ENCODE measurements at places on chromosomes 7 and 10.

DNA sequence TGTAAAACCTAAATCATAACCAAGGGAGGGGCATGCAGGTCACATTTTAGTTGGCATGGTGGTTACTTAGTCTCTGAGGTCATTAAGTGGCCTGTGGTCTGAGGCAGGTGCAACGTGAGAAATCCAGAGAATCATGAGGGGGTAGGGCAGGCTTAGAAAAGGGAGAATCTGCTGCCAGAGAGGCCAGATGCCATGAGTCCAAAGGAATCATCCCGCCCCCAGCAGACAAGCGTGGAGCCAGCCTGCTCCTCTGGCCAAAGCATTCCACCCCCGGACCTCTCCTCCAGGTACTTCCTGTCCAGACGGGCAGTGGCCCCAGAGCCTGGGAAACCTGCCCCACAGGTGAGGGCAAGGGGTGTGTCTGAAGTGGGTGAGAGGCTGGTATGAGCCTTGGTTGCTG lies 196.4 kb upstream of the ZNF32 start:
- DNase-seq, result no peak

GRCh38 chr7:120412139-120413050 lies 139.4 kb downstream of the KCND2 start:
- DNase-seq, result no peak

DNA sequence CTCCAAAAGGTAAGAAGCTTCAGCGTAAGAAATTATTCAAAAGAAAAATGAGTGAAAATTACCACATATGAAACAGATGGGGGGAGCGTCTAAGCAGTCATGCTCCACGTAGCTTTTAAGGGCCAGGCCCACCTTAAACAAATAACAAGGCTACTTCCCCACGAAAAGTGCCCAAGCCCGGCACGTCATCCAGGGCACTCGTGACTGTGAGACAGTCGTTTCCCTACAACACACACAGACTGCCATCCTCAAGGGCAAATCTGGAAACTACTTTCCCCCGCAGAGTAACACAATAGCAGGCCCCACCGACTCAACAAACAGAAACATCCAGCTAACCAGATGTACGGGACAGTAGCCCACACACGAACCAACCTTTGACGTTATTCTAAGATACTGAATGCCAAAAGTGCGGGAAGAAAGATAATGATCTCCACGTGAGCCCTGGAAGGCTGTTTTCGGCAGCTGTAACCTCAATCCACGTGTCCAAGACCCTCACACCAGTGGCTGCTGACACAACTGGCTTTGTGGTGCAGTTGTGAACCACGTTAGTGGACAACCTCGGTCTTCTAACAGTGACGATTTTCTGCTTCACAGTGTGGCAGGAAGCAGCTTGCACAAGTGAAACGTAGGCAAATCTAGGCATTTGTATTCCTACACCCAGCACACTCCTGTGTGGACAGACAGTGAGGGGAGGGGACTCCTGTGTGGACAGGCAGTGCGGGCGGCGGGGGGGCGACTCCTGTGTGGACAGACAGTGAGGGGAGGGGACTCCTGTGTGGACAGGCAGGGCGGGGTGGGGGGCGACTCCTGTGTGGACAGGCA lies 251.7 kb downstream of the ZMYND11 start:
- no peak for DNase-seq

- DNase-seq, result no peak
These were observed 84.2 kb downstream of the PAXIP1 start for GRCh38 chr7:154918741-154919140.

GRCh38 chr7:75045881-75046280 lies 27.7 kb downstream of the RCC1L start:
- DNase-seq, result no peak

- no peak for DNase-seq
These were observed 528.9 kb downstream of the PARD3 start for GRCh38 chr10:34286136-34286739.

DNA sequence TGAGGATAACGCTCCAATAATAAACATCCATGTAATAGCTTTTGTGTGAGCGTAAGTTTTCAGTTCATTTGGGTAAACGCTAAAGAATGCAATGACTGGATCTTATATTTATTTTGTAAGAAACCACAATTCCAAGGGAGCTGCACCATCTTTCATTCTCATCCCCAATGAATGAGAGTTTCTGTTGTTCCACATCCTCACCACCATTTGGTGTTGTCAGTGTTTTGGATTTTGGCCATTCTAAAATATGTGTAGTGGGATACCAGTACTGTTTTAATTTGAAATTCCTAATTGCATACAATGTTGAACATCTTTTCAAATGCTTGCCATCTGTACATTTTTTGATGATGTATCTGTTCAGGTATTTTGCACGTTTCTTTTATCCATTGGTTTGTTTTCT lies 50.9 kb upstream of the SEMA3D start:
- no peak for DNase-seq

DNA sequence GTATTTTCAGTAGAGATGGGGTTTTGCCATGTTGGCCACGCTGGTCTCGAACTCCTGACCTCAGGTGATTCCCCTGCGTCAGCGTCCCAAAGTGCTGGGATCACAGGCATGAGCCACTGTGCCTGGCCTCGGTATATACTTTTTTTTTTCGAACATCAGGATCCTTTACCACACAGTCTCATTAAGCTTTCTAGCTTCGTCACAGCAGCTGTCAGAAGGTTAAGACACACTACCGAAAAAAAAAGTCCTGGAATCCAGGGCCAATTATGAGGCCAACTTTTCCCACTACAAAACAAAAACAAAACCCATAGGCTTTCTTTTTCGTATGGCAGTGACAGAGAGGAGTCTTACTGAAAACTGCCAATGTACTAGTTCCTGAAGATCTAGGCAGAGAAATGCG lies 30.7 kb downstream of the ZC3HC1 start:
- no peak for DNase-seq

- DNase-seq, result peak; percentile 81
These were observed 427.6 kb downstream of the PHTF2 start for GRCh38 chr7:78226059-78226719.

DNA sequence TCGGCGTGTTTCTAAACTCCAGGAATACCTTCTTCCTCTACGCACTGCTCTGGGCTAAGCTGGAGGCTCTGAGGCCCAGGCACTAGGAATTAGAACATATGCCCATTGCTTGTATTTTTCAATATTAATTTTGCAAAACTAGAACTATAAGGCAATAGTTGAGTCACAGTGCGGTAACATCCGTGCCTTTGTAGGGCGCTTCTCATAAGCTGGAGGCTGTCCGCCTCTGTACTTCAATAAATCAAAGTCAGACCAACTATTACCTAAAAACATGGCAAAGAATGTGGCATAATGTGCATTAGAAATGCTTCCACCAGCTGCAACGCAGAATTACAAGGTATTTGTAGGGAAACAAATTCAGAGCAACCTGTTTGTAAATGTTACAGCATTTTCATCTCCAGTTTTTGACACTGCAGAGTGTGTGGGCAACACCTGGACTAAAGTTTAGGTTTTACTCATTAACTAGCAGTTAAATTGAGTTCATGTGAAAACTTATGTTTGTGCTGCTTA lies 440 bp upstream of the MINDY3 start:
- no peak for DNase-seq

GRCh38 chr10:7686351-7687171 lies 16.6 kb upstream of the ITIH2 start:
- no peak for DNase-seq

DNA sequence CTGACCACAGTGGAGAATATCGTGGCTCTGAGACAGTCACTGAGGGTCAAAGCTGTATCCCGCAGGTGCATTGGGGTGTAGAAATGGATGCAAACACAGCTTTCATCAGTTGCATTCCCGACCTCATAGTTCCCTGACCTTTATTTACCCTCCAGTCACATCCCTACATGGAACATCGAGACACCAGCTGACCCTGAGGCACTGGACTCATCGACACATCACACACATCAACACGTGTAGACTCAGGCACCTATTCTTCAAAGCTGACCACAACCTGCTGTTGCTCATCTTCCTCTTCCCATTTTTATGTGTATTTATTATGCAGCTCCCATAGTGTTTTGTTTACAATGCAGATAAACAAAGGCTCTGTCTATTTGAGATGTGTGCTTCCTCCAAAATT lies 396.9 kb upstream of the NRP1 start:
- no peak for DNase-seq

DNA sequence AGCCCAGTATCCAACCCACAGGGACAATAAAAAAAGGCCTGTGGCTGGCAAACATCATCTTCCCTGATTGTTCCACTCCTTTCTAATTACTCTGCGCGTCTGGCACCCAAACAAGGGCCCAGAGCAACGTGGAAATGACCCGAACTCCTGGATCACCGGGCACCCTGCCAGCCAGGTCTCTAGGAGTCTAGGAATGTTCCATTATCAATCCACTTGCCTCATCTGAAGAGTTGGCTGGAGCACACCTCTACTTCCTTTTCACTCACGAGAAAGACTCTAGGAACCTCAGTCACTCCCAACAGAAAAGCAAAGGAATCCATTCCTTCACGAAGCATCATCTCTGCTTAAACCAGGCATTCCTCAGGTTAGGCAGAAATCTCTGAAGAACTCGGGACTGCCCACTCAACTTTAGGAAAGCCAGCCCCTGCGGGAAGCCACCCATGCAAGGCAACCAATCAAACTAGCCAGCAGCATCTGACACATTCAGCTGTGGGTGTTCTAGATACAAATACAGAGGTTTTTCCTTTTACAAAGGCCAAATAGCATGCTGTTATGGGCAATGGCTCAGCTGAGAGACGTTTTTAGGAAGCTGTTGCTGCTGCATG lies 37.7 kb downstream of the ATXN7L1 start:
- DNase-seq, result no peak

DNA sequence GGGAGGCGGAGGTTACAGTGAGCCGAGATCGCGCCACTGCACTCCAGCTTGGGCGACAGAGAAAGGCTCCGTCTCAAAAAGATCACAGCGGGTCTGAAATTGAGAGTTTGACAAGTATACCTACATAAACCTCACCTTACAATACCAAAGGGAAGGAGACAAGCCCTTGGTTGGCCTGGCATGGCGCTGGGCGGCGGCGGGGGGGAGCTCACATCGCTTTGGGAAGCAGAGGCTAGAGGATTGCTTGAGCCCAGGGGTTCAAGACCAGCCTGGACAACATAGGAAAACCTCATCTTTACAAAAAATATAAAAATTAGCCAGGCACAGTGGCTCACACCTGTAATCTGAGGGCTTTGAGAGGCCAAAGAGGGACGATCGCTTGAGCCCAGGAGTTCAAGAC lies 1.1 kb upstream of the ARPC1A start:
- no peak for DNase-seq

DNA sequence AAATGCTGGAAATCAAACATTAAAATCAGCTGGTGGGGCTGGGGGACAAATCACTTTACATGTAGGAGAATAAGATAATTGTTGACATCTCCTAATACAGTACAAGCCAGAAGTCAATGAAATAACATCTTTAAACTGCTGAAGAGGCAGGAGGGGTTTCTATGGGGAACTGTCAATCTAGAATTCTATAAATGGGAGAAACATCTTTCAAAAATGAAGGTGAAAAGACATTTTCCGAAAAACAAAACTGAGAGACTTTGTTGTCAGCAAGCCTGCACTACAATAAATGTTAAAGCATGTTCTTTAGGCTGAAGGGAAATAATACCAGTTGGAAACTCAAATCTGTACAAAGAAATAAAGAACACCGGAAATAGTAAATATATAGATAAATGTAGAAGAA lies 17.3 kb upstream of the MSRB2 start:
- DNase-seq, result no peak

DNA sequence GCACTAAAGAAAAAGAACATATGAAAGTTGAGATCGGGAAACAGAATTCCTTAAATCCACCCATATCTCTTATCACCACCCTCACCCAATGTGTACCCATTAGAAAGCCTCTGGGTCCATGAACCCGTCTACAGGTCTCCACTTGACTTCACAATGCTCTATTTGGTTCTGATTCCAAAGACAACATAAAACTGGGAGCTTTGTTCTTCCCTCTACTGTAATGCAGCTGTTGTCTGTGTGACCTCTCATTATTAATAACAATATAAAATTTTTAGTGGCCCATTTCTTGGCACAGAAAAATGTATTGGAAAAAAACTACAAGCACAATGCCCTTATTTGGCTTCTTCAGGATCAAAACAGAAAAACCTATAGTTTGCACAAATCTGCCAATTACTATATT lies 30.0 kb downstream of the DOCK4 start:
- no peak for DNase-seq

GRCh38 chr10:11879387-11880094 lies 56.4 kb downstream of the PROSER2 start:
- DNase-seq, result no peak

GRCh38 chr7:156327474-156327873 lies 313.1 kb upstream of the RNF32 start:
- DNase-seq, result no peak

- DNase-seq, result no peak
These were observed 9.7 kb downstream of the CREM start for GRCh38 chr10:35136263-35136815.

DNA sequence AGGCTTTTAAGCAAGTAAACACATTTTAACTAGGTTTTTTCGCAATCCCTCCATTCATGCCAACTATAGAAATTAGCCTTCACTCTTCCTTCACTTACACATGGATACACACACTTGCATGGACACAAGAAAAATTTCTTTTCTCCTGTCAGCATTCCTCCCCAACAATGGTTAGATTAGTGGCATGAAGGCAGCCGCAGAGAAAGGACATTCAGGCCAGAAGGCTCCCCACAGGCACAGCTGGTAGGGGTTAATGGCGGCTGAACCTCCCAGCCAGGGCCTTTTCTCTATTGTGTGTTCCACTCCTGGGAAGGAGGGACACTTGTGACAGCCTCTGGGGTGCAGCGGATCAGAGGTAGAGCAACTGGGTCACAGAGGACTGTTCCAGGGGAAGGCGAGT lies 255.0 kb upstream of the SP8 start:
- DNase-seq, result peak; percentile 96

GRCh38 chr7:104795616-104796398 lies 218.2 kb upstream of the KMT2E start:
- DNase-seq, result no peak

DNA sequence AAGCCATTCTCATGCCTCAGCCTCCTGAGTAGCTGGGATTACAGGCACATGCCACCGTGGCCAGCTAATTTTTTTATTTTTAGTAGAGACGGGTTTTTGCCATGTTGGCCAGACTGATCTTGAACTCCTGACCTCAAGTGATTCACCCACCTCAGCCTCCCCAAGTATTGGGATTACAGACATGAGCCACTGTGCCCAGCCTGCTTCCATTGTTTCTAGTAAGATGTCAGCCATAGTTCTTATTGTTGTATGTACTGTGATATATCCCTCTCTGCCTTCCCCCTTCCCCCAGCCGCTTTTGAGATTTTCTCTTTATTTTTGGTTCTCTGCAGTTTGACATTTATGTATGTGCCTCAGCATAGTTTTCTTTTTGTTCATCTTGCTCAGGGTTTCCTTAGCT lies 87.9 kb upstream of the KLF14 start:
- no peak for DNase-seq

- DNase-seq, result peak; percentile 81
These were observed 110.8 kb upstream of the FGFR2 start for GRCh38 chr10:121708728-121709674.

DNA sequence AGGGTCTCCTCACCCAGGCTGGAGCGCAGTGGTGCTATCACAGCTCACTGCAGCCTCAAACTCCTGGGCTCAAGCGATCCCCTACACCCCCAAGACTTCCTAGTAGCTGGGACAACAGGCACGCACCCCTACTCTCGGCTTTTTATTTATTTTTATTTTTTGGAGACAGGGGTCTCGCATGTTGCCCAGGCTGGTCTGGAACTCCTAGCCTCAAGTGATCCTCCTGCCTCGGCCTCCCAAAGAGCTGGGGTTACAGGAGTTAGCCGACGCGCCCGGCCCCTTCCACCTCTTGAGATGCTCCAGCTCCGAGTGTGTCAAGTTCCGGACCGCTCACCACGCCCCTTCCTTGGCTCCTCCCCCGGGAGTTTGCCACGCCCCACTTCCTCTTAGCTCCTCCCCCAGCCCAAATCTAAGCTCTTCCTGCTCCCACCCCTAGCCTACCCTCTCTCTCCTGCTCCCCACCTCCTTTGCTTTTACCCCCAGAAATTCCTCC lies 6.3 kb downstream of the NAT16 start:
- DNase-seq, result peak; percentile 70

All from neural progenitor cell (in vitro differentiated cells).